ENCODE measurements at places on chromosomes 11 and 22.

DNA sequence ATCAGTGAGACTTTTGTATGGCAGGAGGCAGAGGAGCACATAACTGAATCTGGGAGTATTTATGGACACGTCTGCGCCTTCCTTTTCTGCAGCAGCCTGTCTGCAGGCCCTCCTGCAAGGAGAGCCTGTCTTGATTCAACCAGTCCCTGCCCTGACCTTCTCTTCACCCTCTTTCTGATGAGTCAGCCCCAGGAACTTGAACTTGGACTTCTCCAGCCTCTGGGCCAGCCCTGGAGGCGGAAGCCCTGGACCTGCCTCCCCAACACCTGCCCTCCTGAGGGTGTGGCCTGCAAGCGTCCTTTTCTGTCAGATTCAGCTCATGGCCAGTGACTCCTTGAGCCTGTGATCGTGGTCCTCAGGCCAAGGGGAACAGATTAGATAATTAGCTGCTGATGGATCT lies 20.0 kb downstream of the DAGLA start:
- no peak for DNase-seq

GRCh38 chr11:121372671-121373429 lies 79.3 kb upstream of the SORL1 start:
- no peak for DNase-seq

- peak; percentile 61 for DNase-seq
These were observed 33.8 kb downstream of the ZNF202 start for GRCh38 chr11:123707606-123708205.

- DNase-seq, result no peak
These were observed 22.7 kb upstream of the CD44 start for GRCh38 chr11:35116245-35116644.

DNA sequence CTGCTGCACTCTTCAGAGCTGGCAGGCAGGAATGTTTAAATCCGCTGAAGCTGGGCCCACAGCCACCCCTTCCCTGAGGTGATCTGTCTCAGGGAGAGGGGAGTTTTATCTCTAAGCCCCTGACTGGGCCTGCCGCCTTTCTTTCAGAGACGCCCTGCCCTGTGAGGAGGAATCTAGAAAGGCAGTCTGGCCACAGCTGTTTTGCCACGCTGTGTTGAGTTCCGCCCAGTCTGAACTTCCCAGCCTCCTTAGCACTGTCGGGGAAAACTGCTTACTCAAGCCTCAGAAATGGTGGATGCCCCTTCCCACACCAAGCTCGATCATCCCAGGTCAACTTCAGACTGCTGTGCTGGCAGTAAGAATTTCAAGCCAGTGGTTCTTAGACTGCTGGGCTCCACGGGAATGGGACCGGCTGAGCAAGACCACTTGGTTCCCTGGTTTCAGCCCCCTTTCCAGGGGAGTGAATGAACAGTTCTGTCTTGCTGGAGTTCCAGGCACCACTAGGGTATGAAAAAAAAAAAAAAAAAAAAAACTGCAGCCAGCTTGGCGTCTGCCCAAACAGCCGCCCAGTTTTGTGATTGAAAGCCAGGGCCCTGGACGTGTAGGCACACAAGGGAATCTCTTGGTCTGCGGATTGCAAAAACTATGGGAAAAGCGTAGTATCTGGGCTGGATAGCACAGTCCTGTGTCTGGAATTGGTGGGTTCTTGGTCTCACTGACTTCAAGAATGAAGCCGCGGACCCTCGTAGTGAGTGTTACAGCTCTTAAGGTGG lies 127.4 kb downstream of the SPON1 start:
- DNase-seq, result no peak

GRCh38 chr11:107731941-107732688 lies 20.3 kb upstream of the SLN start:
- no peak for DNase-seq

GRCh38 chr11:10405865-10406592 lies 49.0 kb upstream of the AMPD3 start:
- peak; percentile 82 for DNase-seq

DNA sequence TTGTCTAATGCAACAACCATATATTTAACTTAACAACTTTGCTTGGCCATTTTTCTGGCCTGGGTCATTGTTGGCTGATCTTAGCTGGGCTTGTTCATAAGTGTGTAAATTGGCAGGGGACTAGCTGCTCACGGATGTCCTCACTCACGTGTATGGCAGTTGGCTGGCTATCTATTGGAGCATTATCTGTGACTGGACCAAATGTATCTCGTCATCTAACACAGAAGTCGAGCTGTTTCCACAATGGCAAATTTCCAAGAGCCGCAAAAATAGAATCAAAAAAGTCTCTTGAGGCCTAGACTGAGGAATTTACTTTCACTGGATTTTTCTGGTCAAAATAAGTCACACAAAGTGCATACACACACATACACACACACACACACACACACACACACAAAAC lies 893.3 kb downstream of the FAM181B start:
- no peak for DNase-seq

Measured in NCI-H2029 (cell line).